ENCODE measurements at places on chromosomes 3 and 15. TPM values are rescaled to one million over a fixed set of nuclear protein-coding genes. Genes with fewer than 3 reads are reported as not detected.

DPPA4 gene
- total RNA-seq = not detected

IMPG2 gene
- total RNA-seq = 0.33 TPM

RAB5A gene
- total RNA-seq = 63.2 TPM

LRRC31 gene
- not detected for total RNA-seq

BLM gene
- total RNA-seq = 0.33 TPM

CLDN11 gene
- total RNA-seq = 211 TPM

SCG5 gene
- 15.3 TPM for total RNA-seq

INSYN1 gene
- total RNA-seq = 0.73 TPM

CHRNA7 gene
- total RNA-seq = not detected

GOLGA6D gene
- not detected for total RNA-seq

RCCD1 gene
- total RNA-seq = 17.7 TPM

XCR1 gene
- not detected for total RNA-seq

BCL2A1 gene
- 6.5 TPM for total RNA-seq

IQCH gene
- total RNA-seq = 8.7 TPM

SLC9A9 gene
- 59.9 TPM for total RNA-seq

CCDC9B gene
- total RNA-seq = 39.2 TPM
